ENCODE measurements at places on chromosomes 1 and 21. TPM values are rescaled to one million over a fixed set of nuclear protein-coding genes. Genes with fewer than 3 reads are reported as not detected.

DNA sequence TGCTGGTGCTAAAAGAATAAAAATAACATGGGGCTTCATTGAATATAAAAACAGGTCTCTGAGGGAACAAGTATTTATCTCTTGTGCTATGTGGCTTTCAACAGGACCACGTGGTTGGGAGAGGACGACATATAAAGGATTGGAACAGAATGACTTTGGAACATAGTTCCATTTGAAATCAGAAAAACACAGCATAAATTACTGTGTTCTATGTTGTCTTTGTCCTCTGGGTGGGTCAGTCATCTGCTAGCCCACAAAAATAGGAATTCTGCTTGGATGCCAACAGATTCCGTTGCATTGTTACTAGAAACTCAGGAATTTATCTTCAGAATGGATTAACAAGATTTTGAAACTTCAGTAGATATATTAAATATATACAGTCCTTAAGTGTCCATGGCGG is 5.9 kb downstream of the CEP85 start:
- H3K36me3 ChIP-seq, result peaks cover 9% of the 10 kb centered on the region
- DNase-seq, result no peak
- H3K4me3 ChIP-seq, result no peak overlapping the region
- H3K27ac ChIP-seq, result peak overlapping the region; percentile 93
- H3K27me3 ChIP-seq, result no peaks in the 10 kb centered on the region
- H3K4me1 ChIP-seq, result peaks cover 39% of the 10 kb centered on the region

DNA sequence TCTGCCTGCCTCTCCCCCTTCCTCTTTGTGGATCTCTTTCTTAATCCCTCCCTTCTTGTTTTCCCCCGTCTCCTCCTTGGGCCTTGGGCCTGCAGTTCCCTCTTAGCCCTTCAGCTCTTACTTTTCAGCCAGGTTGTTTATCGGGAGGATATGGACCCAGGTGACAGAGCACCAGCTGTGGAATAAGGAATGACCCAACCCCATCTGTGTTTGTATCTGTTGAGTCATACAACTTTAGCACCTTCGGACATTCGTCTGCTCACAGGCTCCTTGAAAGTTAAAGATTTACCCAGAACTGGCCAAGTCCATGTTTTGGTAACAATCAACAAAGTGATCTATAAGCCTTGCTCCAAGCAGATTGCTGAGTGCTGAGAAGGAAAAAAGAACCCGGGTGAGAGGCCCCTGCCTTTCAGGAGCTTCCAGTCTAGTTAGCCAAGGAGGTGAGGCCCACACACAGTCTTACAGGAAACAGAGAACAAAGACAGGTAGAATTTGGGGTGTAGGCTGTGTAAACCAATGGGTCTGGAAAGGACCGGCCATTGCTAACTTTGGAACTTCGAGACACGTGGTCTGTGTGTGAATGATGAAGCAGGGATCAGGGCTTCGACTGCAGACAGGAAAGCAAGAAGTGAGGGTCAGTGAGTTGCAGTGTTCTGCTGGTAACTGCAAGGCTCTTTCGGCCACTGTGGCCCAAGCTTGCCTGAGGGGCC is 66.7 kb upstream of the F3 start:
- no peaks in the 10 kb centered on the region for H3K36me3 ChIP-seq
- H3K27me3 ChIP-seq, result no peaks in the 10 kb centered on the region
- H3K27ac ChIP-seq, result no peak overlapping the region
- H3K4me1 ChIP-seq, result no peaks in the 10 kb centered on the region

GRCh38 chr1:99728494-99729235 is 37.8 kb downstream of the FRRS1 start:
- no peaks in the 10 kb centered on the region for H3K27me3 ChIP-seq
- peaks cover 4% of the 10 kb centered on the region for H3K36me3 ChIP-seq
- H3K4me3 ChIP-seq, result peak overlapping the region; percentile 44
- H3K4me1 ChIP-seq, result peaks cover 25% of the 10 kb centered on the region
- H3K27ac ChIP-seq, result peak overlapping the region; percentile 86

ANKRD65 gene
- total RNA-seq, result 1.7 TPM

DNA sequence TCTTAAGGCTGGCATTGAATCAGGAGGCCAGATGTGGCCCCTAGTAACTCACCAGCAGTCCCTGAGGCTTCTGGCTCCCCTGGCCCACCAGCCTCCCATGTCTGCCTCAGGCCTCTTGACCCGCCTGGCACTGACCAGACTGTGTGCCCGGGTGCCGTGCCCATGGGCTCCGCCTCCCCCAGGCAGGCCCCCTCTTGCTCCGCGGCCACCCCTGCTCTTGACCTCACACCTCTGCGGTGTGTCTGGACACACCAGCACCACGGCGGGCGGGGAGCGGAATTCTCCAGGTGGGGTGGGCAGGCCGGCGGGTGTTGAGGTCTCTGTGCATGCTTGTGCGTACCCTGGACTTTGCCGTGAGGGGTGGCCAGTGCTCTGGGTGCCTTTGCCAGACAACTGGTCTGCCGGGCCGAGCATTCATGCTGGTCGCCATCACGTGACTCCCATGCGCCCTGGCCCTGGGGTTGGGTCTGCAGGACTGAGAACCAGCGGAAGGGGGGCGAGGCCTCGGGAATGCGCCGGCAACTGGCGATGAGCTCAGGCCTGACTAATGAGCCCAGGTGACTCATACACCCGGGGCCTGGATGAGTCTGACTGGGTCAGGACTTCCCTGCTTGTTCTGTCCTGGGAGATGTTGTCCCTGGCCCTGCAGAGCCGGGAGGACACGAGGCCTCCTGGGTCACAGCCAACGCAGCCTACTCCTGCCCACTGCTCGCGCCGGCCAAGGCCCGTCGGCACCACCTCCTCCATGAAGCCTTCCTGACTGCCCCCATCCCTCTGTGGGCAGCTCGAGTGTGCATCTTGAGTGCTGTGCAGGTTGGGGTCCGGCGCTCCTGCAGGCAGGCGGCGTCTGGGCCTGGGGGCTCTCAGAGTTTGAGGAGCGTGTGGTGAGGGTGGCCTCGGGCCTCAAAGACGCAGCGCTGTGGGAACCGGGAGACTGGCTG is 22.6 kb downstream of the COL18A1 start:
- peak; percentile 42 for DNase-seq
- H3K4me3 ChIP-seq, result no peak overlapping the region
- H3K27me3 ChIP-seq, result no peaks in the 10 kb centered on the region
- peaks cover 37% of the 10 kb centered on the region for H3K4me1 ChIP-seq
- no peaks in the 10 kb centered on the region for H3K36me3 ChIP-seq

OR2L5 gene
- not detected for total RNA-seq

GRCh38 chr1:59309795-59310548 is 13.1 kb downstream of the FGGY start:
- H3K27ac ChIP-seq, result no peak overlapping the region
- H3K36me3 ChIP-seq, result peaks cover 4% of the 10 kb centered on the region
- no peak overlapping the region for H3K4me3 ChIP-seq
- H3K27me3 ChIP-seq, result no peaks in the 10 kb centered on the region
- DNase-seq, result no peak
- H3K4me1 ChIP-seq, result no peaks in the 10 kb centered on the region

- peaks cover 60% of the 10 kb centered on the region for H3K4me1 ChIP-seq
- no peak overlapping the region for H3K4me3 ChIP-seq
- peaks cover 89% of the 10 kb centered on the region for H3K36me3 ChIP-seq
- H3K27me3 ChIP-seq, result no peaks in the 10 kb centered on the region
- no peak for DNase-seq
These were observed 21.7 kb downstream of the GPR3 start for GRCh38 chr1:27414091-27414490.

- H3K36me3 ChIP-seq, result peaks cover 14% of the 10 kb centered on the region
- no peaks in the 10 kb centered on the region for H3K27me3 ChIP-seq
- peaks cover 42% of the 10 kb centered on the region for H3K4me1 ChIP-seq
- peak within 1 kb of the TSS; percentile 99 for H3K4me3 ChIP-seq
These were observed at the start of the genes HSF2BP and RRP1B for GRCh38 chr21:43659136-43660000. Gene HSF2BP, minus strand, starts transcription at chr21:43659488. Its CDS starts 1,392 bp downstream, at chr21:43658096. Gene RRP1B, plus strand, starts transcription at chr21:43659560. Its CDS starts 105 bp downstream, at chr21:43659665.

GRCh38 chr21:45578811-45579381 is 36.7 kb upstream of the SLC19A1 start:
- H3K27me3 ChIP-seq, result peaks cover 93% of the 10 kb centered on the region
- no peaks in the 10 kb centered on the region for H3K4me1 ChIP-seq
- H3K36me3 ChIP-seq, result no peaks in the 10 kb centered on the region
- DNase-seq, result no peak
- H3K27ac ChIP-seq, result no peak overlapping the region

DMRTA2 gene
- not detected for total RNA-seq

GRCh38 chr1:225631021-225631663 is 21.8 kb downstream of the ENAH start:
- H3K36me3 ChIP-seq, result no peaks in the 10 kb centered on the region
- DNase-seq, result no peak
- H3K27me3 ChIP-seq, result no peaks in the 10 kb centered on the region
- H3K4me1 ChIP-seq, result peaks cover 72% of the 10 kb centered on the region
- H3K4me3 ChIP-seq, result no peak overlapping the region
- H3K27ac ChIP-seq, result peak overlapping the region; percentile 38

- H3K36me3 ChIP-seq, result no peaks in the 10 kb centered on the region
- H3K27me3 ChIP-seq, result peaks cover 18% of the 10 kb centered on the region
- no peak overlapping the region for H3K27ac ChIP-seq
These were observed 6.2 kb upstream of the FYB2 start for GRCh38 chr1:56825436-56825835.

WDR64 gene
- total RNA-seq, result not detected

- H3K27ac ChIP-seq, result peak overlapping the region; percentile 19
- H3K4me1 ChIP-seq, result no peaks in the 10 kb centered on the region
- peaks cover 19% of the 10 kb centered on the region for H3K27me3 ChIP-seq
- no peak overlapping the region for H3K4me3 ChIP-seq
- H3K36me3 ChIP-seq, result no peaks in the 10 kb centered on the region
These were observed 6.2 kb downstream of the NECTIN4 start for GRCh38 chr1:161082996-161083747.

DNA sequence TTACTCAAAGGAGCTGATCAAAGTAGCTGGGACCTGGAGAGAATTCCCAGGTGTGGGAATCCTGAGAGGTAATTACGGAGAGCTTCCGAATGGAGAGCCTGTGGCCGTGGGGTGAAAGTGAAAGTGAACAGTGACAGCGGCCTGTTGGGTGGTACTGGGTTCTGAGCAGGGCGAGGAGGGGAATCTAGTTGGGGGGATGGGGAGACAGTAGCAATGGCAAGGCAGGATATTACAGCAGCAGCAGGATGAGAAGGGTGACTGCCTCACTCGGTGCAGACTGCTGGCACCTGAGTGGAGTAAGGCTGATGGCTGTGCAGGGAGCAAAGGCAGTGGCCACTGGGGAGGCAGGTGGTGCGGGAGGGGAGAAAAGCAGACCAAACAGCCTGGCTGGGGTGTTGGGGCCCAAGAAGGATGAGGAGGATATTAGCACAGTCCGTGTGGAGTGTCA is 70.3 kb upstream of the PRDX6 start:
- H3K27me3 ChIP-seq, result no peaks in the 10 kb centered on the region
- no peaks in the 10 kb centered on the region for H3K36me3 ChIP-seq
- peak overlapping the region; percentile 53 for H3K4me3 ChIP-seq
- DNase-seq, result no peak
- peaks cover 42% of the 10 kb centered on the region for H3K4me1 ChIP-seq
- no peak overlapping the region for H3K27ac ChIP-seq

HRNR gene
- total RNA-seq, result not detected

All from left ventricle myocardium inferior (tissue), 1 donor.